A549 treated with DMSO at 1 μM for 4 hours (cell line): ENCODE measurements at places on chromosomes 13 and 19. TPM values are rescaled to one million over a fixed set of nuclear protein-coding genes. Genes with fewer than 3 reads are reported as not detected.

The ZNF296 gene
- total RNA-seq: 6.6 to 9.2 TPM (median 7.7 TPM) in 5 replicates

The CEBPA gene
- total RNA-seq: 5.8 to 8.0 TPM (median 7.6 TPM) in 5 replicates

The SHD gene
- 0.04 to 0.05 TPM in 2 of 5 replicates, not detected in the others for total RNA-seq

The BRME1 gene
- 0.27 to 0.42 TPM (median 0.32 TPM) in 4 of 5 replicates, not detected in the other for total RNA-seq

The MAU2 gene
- 11.7 to 15.5 TPM (median 14.2 TPM) in 5 replicates for total RNA-seq

The MIR17HG gene
- 0.97 to 2.0 TPM (median 1.5 TPM) in 5 replicates for total RNA-seq

The TNFSF9 gene
- total RNA-seq: 5.4 to 8.2 TPM (median 6.7 TPM) in 5 replicates

The ZNF71 gene
- total RNA-seq: 9.3 to 12.0 TPM (median 10.0 TPM) in 5 replicates

The IL4I1 gene
- total RNA-seq: 0.58 to 1.2 TPM (median 0.76 TPM) in 5 replicates

The NLRP11 gene
- 0.02 TPM in 1 of 5 replicates, not detected in the others for total RNA-seq

The DENND1C gene
- total RNA-seq: 0.16 to 0.56 TPM (median 0.24 TPM) in 5 replicates

The ZNF132 gene
- 0.07 to 0.16 TPM (median 0.08 TPM) in 4 of 5 replicates, not detected in the other for total RNA-seq

The OR4F17 gene
- not detected in 5 replicates for total RNA-seq

The ZNF723 gene
- not detected in 5 replicates for total RNA-seq

The IER2 gene
- total RNA-seq: 70.5 to 82.0 TPM (median 76.6 TPM) in 5 replicates

The GAPDHS gene
- not detected in 5 replicates for total RNA-seq

The ZSCAN18 gene
- total RNA-seq: 2.1 to 3.0 TPM (median 2.5 TPM) in 5 replicates

The TNNI3 gene
- total RNA-seq: 7.0 to 9.0 TPM (median 8.4 TPM) in 5 replicates

The MUC16 gene
- 0.03 to 0.08 TPM (median 0.06 TPM) in 5 replicates for total RNA-seq

The ZNF442 gene
- not detected in 5 replicates for total RNA-seq

The CBLC gene
- not detected in 5 replicates for total RNA-seq

The CDKN2D gene
- total RNA-seq: 4.6 to 5.4 TPM (median 5.0 TPM) in 5 replicates

The LRRC63 gene
- not detected in 5 replicates for total RNA-seq

The SLC15A1 gene
- 0.05 TPM in 2 of 5 replicates, not detected in the others for total RNA-seq

The HSPBP1 gene
- total RNA-seq: 118 to 148 TPM (median 139 TPM) in 5 replicates

The PTPRS gene
- total RNA-seq: 21.5 to 37.9 TPM (median 28.5 TPM) in 5 replicates

The MED4 gene
- total RNA-seq: 36.3 to 43.4 TPM (median 39.7 TPM) in 5 replicates

The FFAR3 gene
- total RNA-seq: not detected in 5 replicates

The ERICH4 gene
- total RNA-seq: not detected in 5 replicates

The PSG7 gene
- total RNA-seq: 0.06 to 0.26 TPM (median 0.09 TPM) in 5 replicates

The ARHGAP45 gene
- total RNA-seq: 1.1 to 2.0 TPM (median 1.9 TPM) in 5 replicates

The SLC44A2 gene
- 5.4 to 8.1 TPM (median 6.6 TPM) in 5 replicates for total RNA-seq

The ZNF582 gene
- 0.37 to 1.7 TPM (median 1.3 TPM) in 5 replicates for total RNA-seq

The DAND5 gene
- 0.07 to 0.13 TPM (median 0.11 TPM) in 3 of 5 replicates, not detected in the others for total RNA-seq

The OR7A5 gene
- not detected in 5 replicates for total RNA-seq
